NCI-H1048 (cell line): ENCODE measurements at places on chromosomes 3 and 15.

- DNase-seq, result no peak
These were observed 102.1 kb downstream of the LINGO1 start for GRCh38 chr15:77530576-77530975.

- no peak for DNase-seq
These were observed 20.7 kb downstream of the IGSF11 start for GRCh38 chr3:119013951-119014350.

DNA sequence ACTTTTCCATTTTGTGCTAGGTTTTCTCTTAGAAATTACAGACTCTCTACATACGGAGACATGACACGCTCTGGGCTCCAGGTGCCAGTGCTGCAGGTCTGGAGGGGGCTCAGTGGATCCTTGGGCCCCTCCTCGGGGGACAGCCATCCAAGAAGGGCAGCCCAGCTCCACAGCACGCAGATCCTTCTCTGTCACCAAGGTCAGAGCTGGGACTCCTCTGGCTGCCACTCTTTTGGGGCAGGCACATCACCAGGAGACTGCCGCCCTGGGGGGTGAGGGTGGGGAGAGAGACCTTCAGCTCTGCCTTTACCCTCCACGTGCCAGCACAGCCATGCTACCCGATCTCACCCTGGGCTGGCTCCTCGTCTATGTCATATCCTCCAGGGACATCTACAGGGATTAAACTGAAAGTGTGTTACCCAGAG, 65.6 kb downstream of the ATP10A start:
- DNase-seq, result no peak

DNA sequence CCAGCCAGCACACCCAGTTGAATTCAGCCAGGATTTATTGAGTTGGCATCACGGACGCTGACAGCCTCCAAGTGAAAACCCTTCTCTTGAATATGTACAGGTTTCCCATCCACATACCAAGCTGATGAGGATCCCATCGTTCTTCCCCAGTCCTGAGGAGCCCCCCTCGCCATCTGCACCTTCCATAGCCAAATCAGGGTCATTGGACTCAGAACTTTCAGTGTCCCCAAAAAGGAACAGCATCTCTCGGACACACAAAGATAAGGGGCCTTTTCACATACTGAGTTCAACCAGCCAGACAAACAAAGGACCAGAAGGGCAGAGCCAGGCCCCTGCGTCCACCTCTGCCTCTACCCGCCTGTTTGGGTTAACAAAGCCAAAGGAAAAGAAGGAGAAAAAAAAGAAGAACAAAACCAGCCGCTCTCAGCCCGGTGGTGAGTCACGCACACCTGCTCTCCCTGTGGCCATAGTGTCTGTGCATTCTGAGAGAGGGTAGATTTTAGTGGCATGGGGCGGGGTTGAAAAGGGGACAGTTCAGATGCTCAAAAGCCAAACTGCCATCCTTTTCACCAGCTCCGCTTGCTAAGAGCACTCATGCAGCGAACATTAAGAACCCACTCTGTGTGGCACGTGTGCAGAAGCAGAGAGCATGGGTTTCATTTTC, 51.2 kb downstream of the KLHL25 start:
- no peak for DNase-seq

GRCh38 chr3:47283193-47283537, 421 bp downstream of the KLHL18 start:
- no peak for DNase-seq

DNA sequence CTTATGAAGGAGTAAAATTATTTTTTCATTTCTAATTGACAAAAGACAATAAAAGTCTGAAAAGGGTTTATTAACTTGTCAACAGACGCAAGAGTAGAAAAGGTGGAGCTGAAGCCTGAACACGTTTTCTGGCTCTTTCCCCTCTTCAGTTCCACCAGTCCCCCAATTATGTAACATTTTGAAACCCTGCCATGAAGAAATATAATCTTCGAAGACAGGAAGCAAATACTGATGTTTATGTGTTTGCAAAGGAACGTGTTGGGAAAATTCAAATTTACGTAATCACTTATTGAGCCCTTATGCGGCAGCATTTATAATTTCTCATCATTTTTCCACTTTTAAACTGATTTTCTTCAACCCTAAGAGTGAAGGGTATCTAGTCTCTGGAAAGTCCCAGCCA, 767 bp downstream of the AP3S2 start:
- DNase-seq, result no peak

DNA sequence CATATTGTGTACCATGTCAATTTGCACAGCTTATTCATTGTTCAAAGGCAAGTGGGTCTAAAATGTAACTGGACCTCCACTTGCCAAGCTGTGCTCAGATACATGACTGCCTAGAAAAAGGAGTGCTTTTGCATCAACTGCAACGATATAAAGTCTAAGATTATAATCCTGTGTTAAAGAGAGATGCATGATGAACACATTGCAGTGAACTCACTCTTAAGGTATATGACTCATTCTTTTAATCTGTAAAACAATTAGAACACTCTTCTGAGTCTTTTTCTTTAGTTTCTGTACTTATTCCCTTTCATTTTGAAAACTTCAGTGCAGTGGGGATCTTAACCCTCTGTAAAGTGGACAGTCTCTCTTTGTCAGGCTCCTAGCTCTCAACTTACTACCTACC, 982.8 kb downstream of the ROBO1 start:
- DNase-seq, result no peak

DNA sequence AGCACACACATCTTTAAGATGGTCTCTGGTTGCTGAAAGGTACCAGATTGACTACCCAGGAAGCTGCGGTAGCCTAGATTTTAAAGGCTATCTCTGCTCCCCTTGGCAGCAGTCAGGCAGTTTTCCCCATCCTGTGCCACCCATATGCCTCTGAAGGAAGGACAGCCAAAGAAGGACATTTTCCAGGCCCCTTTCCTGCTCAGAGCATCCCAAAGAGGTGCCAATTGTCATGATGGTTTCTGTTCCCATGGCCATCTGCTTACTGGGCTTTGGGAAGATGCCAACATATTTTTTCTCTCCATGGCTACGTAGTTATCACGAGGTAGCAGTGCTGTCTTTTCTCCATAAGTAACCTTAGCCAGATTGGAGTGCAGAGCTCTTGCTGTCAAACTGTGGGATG, 39.7 kb downstream of the UNC13C start:
- no peak for DNase-seq

DNA sequence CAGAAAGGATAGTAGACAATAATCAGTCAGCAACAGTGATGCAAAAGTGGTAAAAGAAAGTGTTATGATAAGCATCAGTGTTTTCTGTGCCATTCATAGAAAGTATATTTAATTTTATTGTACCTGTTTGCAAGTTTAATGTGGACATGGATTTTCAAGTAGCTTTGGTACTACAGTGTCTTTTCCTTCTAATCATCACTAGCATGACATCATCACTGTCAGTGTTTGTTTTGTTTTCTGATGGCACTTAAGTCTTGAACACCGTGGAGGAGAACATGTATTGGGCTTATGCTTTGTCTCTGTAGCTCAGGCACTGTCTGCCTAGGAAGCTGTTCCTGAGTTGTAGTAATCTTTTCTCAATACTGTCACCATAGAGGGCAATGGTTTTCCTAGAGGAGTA, 41.9 kb downstream of the SETD5 start:
- DNase-seq, result no peak

GRCh38 chr15:85785887-85786780, 8.6 kb downstream of the KLHL25 start:
- DNase-seq, result no peak

DNA sequence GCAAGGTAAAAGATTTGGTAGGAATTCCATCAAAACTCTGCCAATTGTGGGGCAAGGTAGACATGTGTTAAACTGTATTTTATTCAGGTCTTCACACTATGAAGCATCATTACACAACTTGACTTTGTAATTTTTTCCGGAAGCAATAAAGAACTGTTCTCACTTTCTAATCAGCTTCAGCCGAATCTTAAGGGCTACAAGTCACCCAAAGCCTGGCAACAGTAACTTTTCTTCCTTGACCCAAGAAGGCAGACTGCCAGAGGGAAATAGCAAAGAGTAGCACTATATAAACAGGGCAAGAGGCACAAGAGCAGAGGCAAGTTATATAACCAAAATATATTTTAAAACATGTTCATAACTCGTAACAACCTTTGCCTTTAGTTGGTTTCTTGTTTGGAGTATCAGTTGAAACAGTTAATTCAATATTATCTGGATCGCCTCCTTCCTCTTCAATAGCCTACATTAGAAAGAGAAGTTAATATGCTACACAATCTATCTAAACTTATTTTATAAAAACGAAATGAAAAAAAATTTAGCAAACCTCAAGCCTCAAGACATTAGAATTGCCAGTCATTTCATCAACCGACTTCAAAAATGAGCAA, 1.4 kb downstream of the SLTM start:
- no peak for DNase-seq

GRCh38 chr3:128426128-128426921, 40.4 kb downstream of the DNAJB8 start:
- DNase-seq, result peak; percentile 12

DNA sequence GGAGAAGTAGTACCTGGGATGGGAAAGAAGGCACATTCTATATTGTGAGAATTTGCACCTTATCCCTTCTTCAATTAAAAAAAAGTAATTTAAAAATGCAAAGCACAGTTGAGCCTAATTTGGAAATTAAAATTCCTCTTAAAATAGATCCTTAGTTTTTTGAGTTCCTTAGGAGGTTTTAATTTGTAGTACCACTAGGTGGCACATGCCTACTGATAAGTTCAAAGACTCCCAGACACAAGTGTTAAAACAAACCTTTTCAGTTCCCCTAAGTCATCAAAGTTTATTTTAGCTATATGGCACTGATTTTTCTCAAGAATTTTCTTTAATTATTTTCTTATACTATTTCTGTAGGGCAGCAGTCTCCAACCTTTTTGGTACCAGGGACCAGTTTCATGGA, 127.6 kb upstream of the AZI2 start:
- no peak for DNase-seq

GRCh38 chr3:51717947-51718346, 11.1 kb downstream of the GRM2 start:
- DNase-seq, result no peak

DNA sequence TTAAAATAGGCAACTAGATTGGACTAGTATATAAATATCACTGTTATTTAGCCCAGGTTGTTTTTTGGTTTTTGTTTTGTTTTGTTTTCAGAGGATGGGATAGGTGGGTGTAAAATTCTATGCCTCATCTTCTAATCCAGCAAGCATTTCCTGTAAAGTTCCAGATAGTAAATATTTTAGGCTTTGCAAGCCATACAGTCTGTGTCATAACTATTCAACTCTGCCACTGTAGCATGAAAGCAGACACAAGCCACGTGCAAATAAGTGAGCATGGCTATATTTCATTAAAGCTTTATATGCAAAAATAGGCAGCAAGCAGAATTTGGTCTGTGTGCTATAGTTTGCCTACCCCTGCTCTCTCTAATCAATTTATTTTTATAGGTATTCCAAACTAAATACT, 657.3 kb upstream of the TGFBR2 start:
- no peak for DNase-seq
